Left ventricle myocardium inferior (tissue), 1 donor: ENCODE measurements at places on chromosomes 13 and 19.

DNA sequence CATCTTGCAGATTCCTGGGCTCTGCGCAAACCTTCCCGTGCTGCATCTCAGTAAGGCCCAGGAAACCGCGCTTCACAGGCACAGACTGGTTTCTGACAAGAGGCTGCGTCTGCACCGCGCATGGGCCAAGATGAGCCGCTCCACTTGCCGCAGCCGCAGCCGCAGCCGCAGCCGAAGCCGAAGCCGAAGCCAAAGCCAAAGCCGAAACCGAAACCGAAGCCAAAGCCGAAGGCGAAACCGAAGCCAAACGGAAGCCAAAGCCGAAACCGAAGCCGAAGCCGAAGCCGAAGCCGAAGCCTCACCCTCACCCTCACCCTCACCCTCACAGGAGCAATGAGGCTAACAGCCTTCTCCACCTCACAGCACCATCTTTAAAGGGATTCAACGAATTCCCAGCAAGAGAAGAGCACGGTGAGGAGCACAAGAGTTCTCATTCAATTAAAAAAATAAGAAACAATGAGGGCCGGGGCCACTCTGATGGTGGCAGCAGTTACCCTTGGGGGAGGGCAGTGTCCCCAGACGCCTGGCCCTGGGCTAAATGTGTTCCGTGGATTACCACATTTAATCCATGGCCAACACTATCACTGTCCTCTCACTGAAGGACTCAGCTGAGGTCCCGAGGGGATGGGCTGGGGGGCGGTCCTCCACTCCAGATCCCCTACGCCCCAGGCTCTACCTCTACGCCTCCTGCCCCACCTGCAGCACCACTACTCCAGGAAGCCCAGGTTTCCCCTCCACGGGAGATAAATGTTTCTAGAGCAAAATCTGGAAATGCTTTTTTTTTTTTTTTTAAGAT lies 29.1 kb downstream of the ZNF787 start:
- DNase-seq = no peak

DNA sequence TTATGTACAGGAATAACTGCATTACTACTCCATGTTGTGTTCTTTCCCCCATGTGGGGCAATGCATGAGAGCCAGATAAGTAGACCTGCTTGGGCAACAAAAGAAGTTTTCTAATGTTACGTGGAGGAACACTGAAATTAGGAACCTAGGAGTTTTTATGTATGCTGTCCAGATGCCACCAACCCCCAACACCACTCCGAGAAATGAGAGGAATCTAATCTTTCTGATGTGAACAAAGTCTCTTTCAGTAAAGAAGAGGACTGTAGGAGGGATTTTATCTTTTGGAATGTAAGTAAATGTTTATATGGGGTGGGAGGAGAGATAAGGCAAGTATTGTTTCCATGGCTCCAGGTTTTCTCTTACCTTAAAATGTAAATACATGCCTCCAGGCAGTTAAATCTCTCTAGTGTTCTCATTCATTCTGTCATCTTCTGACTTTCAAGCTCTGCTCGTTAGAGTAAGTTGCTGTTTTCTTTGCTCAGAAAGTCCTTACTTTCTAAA lies 820.6 kb downstream of the PCDH17 start:
- DNase-seq = no peak

GRCh38 chr19:15529774-15530372 lies 21.5 kb downstream of the CYP4F22 start:
- DNase-seq = no peak

- no peak for DNase-seq
Measured at GRCh38 chr19:4019578-4019977, 12.0 kb downstream of the PIAS4 start.

- DNase-seq = no peak
Measured at GRCh38 chr13:65592731-65593130, 1637.4 kb downstream of the PCDH9 start.

DNA sequence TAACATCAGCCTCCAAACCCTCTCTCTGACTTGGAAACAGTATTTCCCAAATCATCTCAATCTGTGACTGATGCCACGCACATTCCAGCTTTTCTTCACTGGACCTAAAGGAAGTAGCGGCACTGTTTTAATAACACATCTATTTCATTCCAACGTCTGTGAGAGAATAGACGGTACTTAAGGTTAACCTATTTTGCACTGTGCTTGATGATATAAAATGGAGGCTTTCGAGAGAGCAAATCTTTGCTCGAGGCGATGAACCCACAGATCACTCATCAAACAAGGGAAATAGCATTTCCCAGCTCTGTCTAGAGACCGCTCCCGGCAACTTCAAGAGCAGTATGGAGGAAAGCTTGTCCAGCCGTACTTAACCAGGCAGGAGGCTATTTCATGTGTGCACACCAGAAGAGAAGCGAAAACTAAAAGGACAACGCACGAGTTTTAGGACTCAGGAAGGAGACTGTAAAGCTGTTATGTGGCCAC lies 2.9 kb downstream of the UBL3 start:
- DNase-seq = no peak

DNA sequence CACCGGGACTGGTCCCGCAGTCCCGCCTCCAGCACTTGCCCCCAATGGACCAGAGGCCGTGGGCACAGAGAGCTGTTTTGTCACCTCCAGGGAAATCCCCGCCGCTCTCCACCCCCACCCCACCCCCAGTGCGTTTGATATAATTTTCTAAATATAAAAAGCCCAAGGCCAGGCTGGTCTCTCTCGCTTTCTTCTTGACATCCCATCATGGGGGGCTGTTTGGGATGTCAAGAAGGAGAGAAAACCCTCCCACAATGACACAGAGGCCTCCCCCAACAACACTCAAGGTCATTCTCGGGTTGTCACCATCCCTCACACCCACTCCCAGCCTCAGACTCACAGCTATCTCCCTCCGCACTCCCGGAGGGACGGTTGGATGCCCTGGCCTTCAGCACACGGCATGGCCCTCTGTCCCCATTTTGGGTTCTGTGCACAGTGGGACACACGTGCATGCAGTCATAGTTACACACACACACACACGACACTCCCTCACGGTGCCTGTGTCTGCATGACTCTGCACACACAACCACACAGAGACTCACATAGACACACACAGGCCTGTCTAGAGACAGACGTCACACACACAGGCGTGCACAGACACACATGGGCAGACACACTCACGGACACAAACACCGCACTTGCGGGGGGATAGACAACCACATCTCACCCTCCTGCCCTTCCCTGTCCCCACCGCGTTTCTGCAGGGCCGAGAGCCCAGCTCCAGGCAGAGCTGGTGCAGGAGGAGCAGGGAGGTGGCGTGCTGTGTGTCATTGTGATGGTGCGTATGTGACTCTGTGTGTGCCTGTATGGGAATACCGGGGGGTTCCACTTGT lies 4.8 kb upstream of the NFIC start:
- no peak for DNase-seq

GRCh38 chr13:64052521-64052920 lies 2636.9 kb upstream of the PCDH20 start:
- DNase-seq = no peak

DNA sequence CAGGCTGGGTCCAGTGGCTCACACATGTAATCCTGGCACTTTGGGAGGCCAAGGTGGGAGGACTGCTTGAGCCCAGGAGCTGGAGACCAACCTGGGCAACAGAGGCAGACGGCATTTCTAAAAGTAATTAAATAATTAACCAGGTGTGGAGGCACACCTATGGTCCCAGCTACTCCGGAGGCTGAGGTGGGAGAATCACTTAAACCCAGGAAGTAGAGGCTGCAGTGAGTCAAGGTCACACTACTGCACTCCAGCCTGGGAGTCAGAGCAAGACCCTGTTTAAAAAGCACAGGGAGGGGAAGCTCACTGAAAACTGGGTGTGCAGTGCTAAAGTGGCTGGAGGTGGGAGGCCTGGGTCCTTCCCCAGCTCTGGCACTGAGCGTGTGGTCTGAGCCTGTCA lies 9.7 kb downstream of the LATS2 start:
- no peak for DNase-seq

GRCh38 chr13:33519561-33520467 lies 234.3 kb upstream of the STARD13 start:
- no peak for DNase-seq

DNA sequence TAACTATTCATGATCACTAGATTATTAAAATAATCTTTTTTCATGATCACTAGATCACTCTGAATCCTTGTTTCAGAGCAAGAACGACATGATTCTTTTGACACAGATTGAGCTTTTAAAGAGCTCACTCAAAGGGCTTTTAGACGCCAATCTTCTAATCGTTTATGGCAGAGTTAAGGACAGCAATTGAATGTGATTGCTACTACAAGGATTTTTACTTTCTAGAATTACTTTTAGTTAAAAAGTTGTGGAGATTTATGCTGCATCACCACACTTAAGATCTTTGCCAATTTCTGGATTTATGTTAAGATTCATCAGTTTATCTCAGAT lies 1.3 kb downstream of the EXOSC8 start:
- DNase-seq = no peak

GRCh38 chr13:106474912-106475311 lies 60.5 kb downstream of the EFNB2 start:
- no peak for DNase-seq

- no peak for DNase-seq
Measured at GRCh38 chr13:72760189-72760588, 21.5 kb downstream of the DIS3 start.

DNA sequence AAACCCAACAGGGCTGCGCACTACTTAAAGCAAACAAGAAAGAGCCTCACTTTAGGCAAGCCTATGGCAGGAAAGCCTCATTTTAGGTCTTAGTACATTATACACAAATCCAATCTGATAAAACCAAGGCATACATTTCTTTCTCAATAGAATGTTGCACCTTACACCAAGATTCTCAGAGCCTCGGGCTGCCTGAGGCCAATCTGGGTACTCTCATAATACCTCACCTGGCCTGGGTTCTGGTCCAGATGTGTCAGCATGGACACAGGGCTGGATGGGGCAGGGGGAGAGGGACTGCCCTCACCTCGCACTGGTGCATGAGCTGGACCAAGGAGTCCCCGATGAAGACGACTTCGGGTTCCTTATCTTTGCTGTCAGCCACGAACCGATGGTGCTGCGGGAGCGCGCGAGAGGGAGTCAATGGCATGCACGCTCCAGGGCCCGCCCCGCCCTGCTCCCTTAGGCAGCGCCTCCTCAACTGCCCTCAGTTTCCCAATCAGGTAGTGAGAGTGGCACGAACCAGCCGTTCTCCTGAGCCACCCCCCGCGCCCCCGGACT lies at the start of gene PRR19:
Gene PRR19, plus strand, starts transcription at position 487 of the 558 bp plus-strand sequence. CDS start 7,453 bp downstream, outside the sequence.
- no peak for DNase-seq

GRCh38 chr19:5145521-5146511 lies 176.9 kb downstream of the KDM4B start:
- DNase-seq = peak; percentile 11

GRCh38 chr13:110593430-110594130 lies 21.8 kb upstream of the NAXD start:
- DNase-seq = no peak

- DNase-seq = peak; percentile 77
Measured at GRCh38 chr19:45079063-45079910, at the start of gene GEMIN7. GEMIN7 (plus strand) TSS chr19:45079260; CDS start chr19:45090115, 10,855 bp downstream.

DNA sequence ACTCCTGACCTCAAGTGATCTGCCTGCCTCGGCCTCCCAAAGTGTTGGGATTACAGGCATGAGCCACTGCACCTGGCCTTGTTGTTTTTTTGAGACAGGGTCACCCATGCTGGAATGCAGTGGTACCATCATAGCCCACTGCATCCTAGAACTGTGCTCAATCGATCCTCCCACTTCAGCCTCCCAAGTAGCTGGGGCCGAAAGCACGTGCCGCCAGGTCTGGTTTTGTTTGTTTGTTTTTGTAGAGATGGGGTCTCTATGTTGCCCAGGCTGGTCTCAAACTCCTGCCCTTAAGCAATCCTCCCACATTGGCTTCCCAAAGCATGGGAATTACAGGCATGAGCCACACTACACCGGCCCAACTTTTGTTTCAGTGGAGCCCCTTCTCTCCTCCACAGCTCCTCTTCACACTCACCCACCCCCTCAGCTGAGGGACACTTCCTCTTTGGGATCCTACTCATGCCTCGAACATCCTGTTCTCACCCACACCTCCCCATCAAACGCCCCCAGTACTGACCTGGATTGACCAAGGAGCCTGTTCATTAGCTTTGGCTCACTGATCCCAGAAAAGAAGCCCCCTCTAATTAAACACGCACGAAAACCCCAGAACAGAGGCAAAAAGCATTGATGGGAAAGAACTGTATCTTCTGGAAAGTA lies 12.8 kb upstream of the CERS4 start:
- DNase-seq = no peak

- no peak for DNase-seq
Measured at GRCh38 chr13:92836171-92836570, 390.4 kb upstream of the GPC6 start.

DNA sequence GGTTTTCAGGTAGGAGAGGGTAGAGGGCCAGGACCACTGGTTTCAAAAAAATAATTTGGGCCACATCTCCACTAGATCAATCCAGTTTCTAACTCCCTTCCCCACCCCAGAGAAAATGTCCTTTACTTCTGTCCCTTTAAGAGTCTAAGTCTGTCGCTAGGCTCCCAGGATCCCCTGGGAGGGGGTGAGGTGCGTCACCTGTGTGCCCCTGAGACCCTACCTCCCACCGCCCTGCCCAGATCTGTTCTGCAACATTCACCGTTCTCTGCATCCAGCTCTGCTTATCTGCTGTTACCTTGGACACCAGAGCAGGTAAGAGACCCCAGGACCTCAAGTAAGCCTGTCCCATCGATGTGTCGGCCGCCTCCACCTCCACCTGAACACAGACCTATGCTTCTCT lies at the start of gene GFY:
Gene GFY, plus strand, starts transcription at position 211 of the 400 bp plus-strand sequence. CDS start 1,043 bp downstream, outside the sequence.
- no peak for DNase-seq

DNA sequence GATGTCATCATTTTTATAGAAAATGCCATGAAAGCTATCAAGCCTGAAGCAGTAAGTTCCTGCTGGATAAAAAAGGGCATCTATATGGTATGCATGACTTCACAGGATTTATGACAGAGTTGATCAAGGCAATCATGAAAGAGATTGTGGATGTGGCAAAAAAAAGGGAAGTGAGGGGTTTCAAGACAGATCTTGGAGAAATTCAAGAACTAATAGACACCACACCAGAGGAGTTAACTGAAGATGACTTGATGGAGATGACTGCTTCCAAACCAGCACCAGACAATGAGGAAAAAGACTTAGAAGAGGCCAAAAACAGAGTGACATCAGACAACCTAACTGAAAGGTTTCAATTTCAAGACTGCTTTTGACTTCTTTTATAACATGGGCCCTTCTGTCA lies 691.1 kb upstream of the SLC10A2 start:
- DNase-seq = no peak

DNA sequence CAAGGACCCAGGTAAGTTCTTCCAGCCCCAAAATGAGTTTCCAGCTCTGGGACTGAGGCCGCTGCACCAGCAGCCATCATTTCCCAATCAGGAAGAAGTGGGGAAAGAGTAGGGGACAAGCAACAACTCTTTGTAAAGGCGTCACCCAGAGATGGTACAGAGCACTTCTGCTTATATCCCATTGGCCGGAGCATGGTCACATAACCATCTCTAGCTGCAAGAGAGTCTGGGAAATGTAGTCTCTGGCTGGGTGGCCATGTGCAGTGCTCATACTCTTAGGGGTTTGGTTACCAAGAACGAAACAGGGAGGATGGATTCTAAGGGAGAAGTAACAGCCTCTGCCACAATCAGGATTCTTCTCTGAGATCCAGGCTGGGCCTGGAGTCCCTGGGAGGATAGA lies 26.3 kb downstream of the CKM start:
- DNase-seq = no peak

GRCh38 chr13:60467098-60467497 lies 70.1 kb downstream of the TDRD3 start:
- DNase-seq = no peak
